ENCODE measurements at places on chromosomes 13 and 19. TPM values are rescaled to one million over a fixed set of nuclear protein-coding genes. Genes with fewer than 3 reads are reported as not detected.

GRCh38 chr19:31274251-31275067, 74.8 kb downstream of the TSHZ3 start:
- H3K4me1 ChIP-seq = no peaks in the 10 kb centered on the region
- DNase-seq = peak; percentile 13
- H3K27me3 ChIP-seq = no peaks in the 10 kb centered on the region
- no peak overlapping the region for H3K4me3 ChIP-seq
- no peak overlapping the region for H3K27ac ChIP-seq

GRCh38 chr19:1046836-1047695, 7.2 kb downstream of the ABCA7 start:
- no peak overlapping the region for H3K27ac ChIP-seq
- no peak overlapping the region for H3K4me3 ChIP-seq
- DNase-seq = no peak
- no peaks in the 10 kb centered on the region for H3K4me1 ChIP-seq
- no peaks in the 10 kb centered on the region for H3K27me3 ChIP-seq

DNA sequence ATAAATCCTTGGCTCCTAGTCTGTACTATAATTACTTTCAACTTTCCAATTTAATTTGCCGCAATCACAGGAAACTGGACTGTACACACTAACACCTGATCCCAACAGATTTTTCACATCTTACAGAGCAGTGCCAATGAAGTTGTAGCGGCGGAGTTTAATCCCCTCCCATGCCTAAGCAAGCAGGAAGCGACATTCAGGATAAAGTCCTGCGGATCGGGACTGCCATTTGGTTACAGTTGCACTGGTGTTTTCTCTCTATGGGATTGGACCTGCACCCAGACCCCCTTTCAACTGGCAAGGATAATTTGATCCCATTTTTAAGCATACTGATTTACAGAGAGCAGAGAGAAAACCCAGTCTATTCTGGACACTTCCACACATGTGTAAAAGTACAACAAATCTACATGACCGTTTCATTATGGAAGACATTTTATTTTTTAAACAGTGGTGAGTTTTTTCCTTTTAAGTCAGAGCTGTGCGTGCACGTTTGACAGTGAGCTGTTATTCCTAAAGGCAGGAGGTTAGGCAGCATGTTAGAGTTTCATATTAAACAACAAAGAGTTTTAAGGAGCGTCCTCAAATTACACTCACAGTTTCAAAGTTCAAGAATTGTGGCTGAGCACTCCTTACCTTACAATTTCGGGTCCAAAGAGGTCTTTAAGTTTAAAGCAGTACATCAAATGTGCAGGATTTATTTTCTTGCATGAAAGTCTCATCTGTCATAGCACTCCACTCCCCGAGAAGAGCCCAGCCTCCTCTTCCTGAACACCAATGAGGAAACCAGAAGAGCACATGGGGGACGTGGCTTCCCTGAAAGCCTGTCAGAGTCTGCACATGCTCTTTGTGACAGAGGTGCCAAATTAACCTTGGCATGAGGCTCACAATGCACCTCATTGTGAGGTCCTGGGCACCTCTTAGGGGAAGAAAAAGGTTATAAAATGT, 141.6 kb upstream of the RFC3 start:
- peak overlapping the region; percentile 92 for H3K4me3 ChIP-seq
- no peaks in the 10 kb centered on the region for H3K4me1 ChIP-seq
- no peaks in the 10 kb centered on the region for H3K36me3 ChIP-seq
- no peak for DNase-seq
- H3K27me3 ChIP-seq = no peaks in the 10 kb centered on the region

DNA sequence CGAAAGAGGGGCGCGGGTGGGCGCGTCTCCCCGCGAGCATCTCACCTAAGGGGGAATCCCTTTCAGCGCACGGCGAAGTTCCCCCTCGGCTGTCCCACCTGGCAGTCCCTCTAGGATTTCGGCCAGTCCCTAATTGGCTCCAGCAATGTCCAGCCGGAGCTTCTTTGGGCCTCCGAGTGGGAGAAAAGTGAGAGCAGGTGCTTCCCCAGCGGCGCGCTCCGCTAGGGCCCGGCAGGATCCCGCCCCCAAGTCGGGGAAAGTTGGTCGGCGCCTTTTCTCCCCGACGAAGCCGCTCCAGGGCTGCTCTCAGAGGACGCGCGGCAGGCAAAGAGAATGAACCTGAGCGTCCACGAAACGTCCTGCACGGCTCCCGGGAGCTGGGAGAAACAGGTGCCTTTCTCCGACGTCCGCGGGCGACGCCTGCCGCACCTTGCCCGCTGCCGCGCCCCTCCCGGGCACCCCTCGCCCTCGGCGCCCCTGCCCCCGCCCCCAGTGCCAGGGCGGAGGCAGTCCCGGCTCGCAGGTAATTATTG, 366 bp upstream of the KL start:
- H3K4me1 ChIP-seq = no peaks in the 10 kb centered on the region
- H3K36me3 ChIP-seq = no peaks in the 10 kb centered on the region
- no peak overlapping the region for H3K27ac ChIP-seq
- no peaks in the 10 kb centered on the region for H3K27me3 ChIP-seq
- DNase-seq = peak; percentile 77

DNA sequence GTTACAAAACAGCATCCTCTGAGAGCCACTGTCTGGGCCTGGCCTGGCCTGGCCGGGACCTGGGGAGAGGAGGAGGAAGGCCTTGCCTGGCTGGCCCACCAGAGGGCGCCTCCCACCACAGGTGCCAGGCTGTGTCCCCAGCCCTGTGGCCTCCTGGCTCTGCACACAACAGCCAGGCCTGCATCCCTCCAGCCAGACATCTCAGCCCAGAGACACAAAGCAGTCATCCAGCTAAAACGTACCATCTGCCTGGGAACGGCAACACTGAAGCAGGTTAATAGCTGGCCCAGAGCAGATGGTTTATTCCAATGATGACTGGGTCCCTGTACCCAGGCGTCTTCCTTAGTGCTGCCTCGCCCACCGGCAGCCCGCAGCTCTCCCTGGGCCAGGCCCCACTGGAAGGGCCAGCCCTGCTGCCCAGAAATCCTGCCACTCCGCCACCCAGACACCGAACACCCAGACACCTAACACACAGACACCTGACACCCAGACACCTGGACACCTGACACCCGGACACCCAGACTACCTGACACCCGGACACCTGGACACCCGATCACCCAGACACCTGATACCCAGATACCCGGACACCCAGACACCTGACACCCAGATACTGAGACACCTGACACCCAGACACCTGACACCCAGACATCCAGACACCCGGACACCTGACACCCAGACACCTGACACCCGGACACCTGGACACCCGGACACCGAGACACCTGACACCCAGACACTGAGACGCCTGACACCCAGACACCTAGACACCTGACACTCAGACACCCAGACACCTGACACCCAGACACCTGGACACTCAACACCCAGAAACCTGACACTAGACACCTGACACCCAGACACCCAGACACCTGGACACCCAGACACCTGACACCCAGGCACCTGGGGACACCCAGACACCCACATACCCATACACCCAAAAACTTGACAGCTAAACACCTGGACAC, 20.1 kb downstream of the C19orf12 start:
- H3K4me1 ChIP-seq = no peaks in the 10 kb centered on the region
- no peaks in the 10 kb centered on the region for H3K36me3 ChIP-seq
- no peaks in the 10 kb centered on the region for H3K27me3 ChIP-seq
- DNase-seq = peak; percentile 94
- H3K27ac ChIP-seq = no peak overlapping the region
- H3K4me3 ChIP-seq = no peak overlapping the region

GRCh38 chr19:42313096-42313839, at the start of gene TMEM145:
Gene TMEM145, plus strand, starts transcription at chr19:42313309. Its CDS starts 68 bp downstream, at chr19:42313377.
- no peak within 1 kb of the TSS for H3K27ac ChIP-seq
- no peaks in the 10 kb centered on the region for H3K27me3 ChIP-seq
- H3K4me1 ChIP-seq = no peaks in the 10 kb centered on the region
- DNase-seq = no peak
- H3K36me3 ChIP-seq = no peaks in the 10 kb centered on the region

DNA sequence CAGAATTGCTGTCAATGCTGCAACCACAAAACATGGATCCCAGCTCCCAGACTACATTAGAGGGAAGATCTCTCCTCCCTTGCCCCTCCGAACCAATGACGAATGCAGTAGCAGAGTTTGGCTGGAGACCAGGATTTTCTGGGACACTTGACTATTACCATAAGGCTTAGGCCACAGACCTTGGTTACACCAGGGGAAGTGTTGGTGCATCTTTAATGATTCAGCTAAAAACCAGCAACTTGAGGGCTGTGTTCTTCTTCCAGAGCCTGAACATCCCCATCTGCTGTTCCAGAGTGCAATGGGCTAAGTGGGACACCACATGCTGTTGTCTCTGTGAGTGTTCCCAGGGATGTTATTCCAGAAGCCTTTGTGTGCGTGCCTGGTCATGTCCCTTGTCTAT, 528.2 kb downstream of the LMO7 start:
- no peak for DNase-seq
- no peaks in the 10 kb centered on the region for H3K36me3 ChIP-seq
- peaks cover 3% of the 10 kb centered on the region for H3K4me1 ChIP-seq
- H3K4me3 ChIP-seq = no peak overlapping the region

DNA sequence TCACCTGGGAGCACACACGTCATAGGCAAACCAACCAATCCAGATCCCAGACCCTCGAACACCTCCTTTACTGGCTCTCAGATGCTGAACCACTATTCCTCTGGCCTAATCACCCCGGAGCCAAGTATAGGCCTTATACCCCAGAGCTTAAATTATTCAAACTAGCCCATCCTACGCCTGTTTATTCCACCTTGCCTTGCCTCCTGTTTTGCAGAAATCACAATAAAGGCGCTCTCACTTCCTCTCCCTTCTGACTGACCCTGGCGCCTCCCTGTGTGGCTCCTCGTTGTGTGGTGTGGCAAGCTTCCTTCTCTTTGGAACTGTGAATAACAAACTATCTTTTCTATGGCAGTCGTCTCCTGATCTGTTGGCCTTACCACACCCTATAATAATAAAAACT, 354.9 kb downstream of the ENOX1 start:
- H3K36me3 ChIP-seq = no peaks in the 10 kb centered on the region
- no peak overlapping the region for H3K27ac ChIP-seq
- no peak overlapping the region for H3K4me3 ChIP-seq
- peaks cover 14% of the 10 kb centered on the region for H3K4me1 ChIP-seq
- no peak for DNase-seq

GRCh38 chr13:77298426-77298825, 28.5 kb downstream of the MYCBP2 start:
- H3K4me3 ChIP-seq = no peak overlapping the region
- no peaks in the 10 kb centered on the region for H3K4me1 ChIP-seq
- no peaks in the 10 kb centered on the region for H3K36me3 ChIP-seq
- no peaks in the 10 kb centered on the region for H3K27me3 ChIP-seq

- no peak for DNase-seq
- H3K4me3 ChIP-seq = no peak overlapping the region
- no peak overlapping the region for H3K27ac ChIP-seq
- H3K4me1 ChIP-seq = no peaks in the 10 kb centered on the region
Measured at GRCh38 chr13:108305655-108306054, 36.1 kb downstream of the TNFSF13B start.

- H3K4me3 ChIP-seq = no peak overlapping the region
- H3K4me1 ChIP-seq = no peaks in the 10 kb centered on the region
- no peak for DNase-seq
- no peaks in the 10 kb centered on the region for H3K27me3 ChIP-seq
- H3K36me3 ChIP-seq = no peaks in the 10 kb centered on the region
Measured at GRCh38 chr13:100559886-100560285, 28.7 kb downstream of the GGACT start.

DNA sequence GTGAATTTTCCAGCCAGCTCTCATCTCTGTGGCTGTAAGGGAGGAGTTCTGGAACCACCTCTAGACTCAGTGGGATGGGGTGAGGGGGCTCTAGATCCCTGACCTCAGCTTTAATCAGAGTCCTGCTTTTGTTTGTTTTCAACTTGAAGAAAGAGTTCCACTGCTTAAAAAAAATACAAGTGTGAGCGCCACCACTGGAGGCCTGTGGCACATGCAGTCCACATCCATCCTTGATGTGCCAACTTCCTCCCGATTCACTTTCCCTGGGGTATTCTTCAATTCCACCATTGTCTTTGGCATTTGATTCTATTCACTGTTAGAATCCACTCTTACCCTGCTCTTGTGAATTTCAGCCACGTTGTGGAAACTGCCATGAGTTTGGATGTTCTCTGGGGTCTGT, 62.4 kb upstream of the GJB6 start:
- no peak overlapping the region for H3K4me3 ChIP-seq
- no peaks in the 10 kb centered on the region for H3K36me3 ChIP-seq
- no peak overlapping the region for H3K27ac ChIP-seq
- no peaks in the 10 kb centered on the region for H3K4me1 ChIP-seq
- H3K27me3 ChIP-seq = no peaks in the 10 kb centered on the region

GRCh38 chr19:48656840-48657474, 11.0 kb upstream of the CA11 start:
- no peaks in the 10 kb centered on the region for H3K27me3 ChIP-seq
- H3K27ac ChIP-seq = no peak overlapping the region
- H3K4me1 ChIP-seq = no peaks in the 10 kb centered on the region
- no peak overlapping the region for H3K4me3 ChIP-seq
- no peaks in the 10 kb centered on the region for H3K36me3 ChIP-seq

DNA sequence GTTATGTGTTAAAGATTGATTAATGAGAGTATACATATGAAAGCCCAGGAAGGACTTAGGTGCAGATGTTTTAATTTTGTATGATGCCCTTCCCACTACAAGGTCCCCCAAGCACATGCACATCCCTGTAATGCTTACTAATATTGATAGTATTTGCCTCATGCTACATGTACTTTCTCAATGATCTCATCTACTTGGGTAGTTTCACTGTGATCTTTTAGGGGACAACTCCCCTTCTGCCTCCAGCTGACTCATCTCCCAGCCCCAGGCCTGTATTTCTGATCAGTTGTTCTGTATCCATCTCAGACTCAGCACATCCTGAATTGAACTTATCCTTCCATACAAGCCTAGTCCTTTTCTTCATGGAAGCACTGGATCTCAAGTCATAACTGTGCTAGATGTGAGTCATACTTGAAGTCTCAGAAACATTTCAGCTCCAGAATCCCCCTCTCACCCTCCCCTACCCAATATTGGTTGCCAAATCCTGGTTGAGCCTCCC, 49.4 kb upstream of the INTS6 start:
- no peak overlapping the region for H3K27ac ChIP-seq
- H3K36me3 ChIP-seq = no peaks in the 10 kb centered on the region
- DNase-seq = no peak
- no peaks in the 10 kb centered on the region for H3K4me1 ChIP-seq

The PRR20A gene
- polyA plus RNA-seq = not detected

The WASF3 gene
- 10.3 TPM for polyA plus RNA-seq

The TTC9B gene
- polyA plus RNA-seq = 0.26 TPM

The ATG4D gene
- polyA plus RNA-seq = 17.7 TPM

The KCTD12 gene
- polyA plus RNA-seq = 20.8 TPM

The PNMA8B gene
- 0.75 TPM for polyA plus RNA-seq

The CLEC4G gene
- not detected for polyA plus RNA-seq

Measured in aorta (tissue), 5 donors.